Naive thymus-derived CD8-positive, alpha-beta T cell (primary cell): ENCODE measurements at places on chromosomes 6 and 20.

DNA sequence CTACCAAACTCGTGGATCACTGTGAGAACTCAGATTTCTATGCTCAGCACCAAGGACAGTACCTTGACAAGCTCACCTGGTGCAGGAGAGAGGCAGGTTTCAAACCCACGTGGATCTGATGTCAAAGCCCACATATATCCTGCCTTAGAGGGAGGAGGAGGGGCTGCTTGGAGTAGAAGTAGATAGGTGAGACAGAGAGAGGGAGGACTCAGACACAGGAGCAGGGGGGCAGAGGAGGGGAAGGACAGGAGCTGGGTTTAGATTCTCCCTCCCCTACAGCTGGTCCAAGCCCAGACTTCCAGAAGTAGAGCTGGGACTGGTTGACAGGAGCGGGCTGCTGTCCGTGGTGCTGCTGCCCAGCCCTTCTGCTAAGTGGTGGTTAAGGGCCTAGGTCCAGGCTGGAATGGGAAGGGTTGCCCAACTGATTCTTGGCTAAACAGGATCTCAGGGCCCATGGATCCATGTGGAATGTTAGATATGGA, 77.5 kb downstream of the CDH22 start:
- no peak for DNase-seq

DNA sequence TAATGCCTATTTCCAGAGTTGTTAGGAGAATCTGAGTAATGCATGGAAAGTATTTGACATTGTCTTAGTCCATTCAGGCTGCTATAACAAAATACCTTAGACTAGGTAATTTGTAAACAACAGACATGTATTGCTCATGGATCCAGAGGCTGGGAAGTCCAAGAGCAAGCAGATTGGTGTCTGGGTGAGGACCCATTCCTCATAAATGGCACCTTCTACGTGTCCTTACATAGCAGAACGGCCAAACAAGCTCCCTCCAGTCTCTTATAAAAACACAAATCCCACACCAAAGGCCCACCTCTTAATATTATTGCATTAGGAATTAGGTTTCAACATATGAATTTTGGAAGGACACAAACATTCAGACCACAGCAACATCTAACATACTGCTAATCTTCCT, 30.2 kb downstream of the MBOAT1 start:
- no peak for DNase-seq

DNA sequence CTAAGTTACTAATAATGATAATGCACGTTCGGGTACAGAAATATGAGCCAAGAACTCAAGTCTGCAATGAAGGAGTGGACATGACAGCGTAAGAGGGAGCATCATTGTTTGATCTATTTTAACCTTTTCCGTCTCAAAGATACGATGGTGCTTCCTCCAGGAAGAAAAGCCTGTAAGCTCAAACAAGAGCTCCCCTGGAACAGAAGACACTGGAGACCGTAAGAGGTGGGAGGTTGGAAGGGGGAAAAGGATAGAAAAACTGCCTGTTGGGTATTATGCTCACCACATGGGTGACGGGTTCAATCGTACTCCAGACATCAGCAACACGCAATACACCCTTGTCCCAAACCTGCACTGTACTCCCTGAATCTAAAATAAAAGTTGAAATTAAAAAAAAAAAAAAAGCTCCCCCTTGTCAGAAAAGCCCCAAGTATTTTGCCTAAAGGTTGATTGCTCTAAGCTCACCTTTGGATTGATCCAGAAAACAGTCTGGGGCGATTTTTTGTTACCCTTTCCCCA, 180.5 kb downstream of the TRIM27 start:
- DNase-seq: no peak

- no peak for DNase-seq
These were observed 6.0 kb downstream of the CD83 start for GRCh38 chr6:14123386-14124111.

- DNase-seq: no peak
These were observed 282.9 kb upstream of the RUNX2 start for GRCh38 chr6:45045253-45045601.

- no peak for DNase-seq
These were observed 648 bp upstream of the RBBP8NL start for GRCh38 chr20:62428002-62428372.

- DNase-seq: no peak
These were observed 59.9 kb upstream of the MAP7 start for GRCh38 chr6:136609873-136610706.

DNA sequence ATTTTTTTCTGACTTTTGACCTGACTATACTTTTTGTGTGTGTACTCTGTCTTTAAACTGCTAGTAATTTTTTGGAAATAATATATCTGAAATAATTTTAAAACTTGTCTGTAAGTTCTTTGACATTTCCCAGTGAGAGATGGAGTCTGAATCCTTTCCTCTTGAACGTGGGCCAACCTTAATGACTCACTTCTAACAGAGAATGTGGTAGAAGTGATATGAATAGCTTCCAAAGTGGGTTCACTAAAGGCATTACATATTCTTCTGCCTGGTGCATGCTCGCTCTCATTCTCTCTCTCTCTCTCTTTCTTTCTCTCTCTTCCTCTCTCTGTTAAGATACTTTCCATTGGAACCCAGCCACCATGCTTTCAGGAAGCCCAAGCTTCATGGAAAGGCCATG, 108.7 kb upstream of the FERMT1 start:
- DNase-seq: no peak

DNA sequence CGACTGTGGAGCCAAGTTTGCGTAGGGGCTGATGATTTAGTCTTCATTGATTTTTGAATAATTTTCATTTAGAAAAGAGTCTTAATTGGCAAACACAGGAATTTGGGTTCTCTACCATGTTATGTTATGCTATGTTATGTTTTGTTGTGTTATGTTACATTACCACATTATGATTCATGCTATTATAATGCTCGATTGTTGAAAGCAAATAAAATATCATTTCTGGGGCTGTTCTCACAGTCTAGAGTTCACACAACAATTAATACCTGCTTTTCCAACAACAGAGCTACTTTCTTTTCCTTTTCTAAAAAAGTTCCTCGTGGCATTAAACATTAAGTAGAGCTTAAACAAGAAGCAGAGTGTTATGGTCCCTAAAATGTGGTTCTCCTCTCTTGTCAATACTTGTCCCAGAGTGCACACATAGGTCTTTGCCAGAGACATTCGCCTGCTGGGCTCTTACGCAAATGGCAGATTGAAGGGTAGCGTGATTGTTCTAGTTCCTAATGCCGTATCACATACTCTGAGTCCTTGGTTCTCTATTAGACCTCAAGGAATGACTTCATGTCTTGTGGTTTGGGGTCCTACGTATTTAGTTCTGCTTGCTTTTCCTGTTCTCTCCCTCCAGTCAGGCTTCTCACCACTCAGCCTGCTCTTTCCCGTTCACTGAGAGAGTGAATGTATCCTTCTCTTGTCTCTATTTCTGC, 370.3 kb downstream of the CD109 start:
- DNase-seq: no peak

DNA sequence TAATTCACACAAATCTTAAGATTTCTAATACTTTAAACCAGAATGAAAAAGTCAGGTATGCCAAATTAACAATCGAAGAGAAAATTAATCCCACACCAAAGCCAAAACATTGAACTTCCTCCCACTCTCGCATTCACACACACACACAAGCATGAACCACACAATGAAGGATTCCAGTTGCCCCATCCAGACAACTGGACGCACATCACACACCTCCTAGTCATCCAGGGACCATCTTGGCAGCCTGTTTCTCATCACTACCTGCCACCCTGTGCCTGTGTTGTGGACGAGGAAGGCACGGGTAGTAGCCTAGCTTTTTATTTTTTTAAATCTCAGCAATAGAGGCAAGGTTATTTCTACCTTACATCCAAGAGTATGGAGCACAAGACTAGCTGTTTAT, 15.2 kb downstream of the B4GALT5 start:
- no peak for DNase-seq

- DNase-seq: no peak
These were observed 952.6 kb upstream of the MAP3K7 start for GRCh38 chr6:91539456-91539855.

- DNase-seq: no peak
These were observed 15.7 kb downstream of the PANK2 start for GRCh38 chr20:3904857-3905256.

GRCh38 chr6:111600154-111600553, 5.5 kb downstream of the TRAF3IP2 start:
- no peak for DNase-seq

DNA sequence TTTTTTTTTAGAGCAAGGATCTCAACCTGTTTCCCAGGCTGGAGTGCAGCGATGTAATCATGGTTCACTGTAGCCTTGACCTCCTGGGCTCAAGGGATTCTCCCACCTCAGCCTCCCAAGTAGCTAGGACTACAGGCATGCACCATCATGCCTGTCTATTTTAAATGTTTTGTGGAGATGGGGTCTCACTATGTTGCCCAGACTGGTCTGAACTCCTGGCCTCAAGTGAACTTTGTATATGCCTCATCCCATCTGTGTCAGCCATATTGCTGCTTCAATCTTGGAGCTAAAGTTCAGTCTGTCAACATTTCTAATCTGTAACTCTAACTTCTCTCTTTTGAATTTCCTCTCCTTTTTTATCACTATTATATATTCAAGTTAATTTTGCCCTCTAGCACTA, 54.3 kb downstream of the CD164 start:
- DNase-seq: no peak

- no peak for DNase-seq
These were observed 83.5 kb upstream of the TMEM181 start for GRCh38 chr6:158476389-158476788.

GRCh38 chr6:819122-819521, 126.2 kb upstream of the EXOC2 start:
- no peak for DNase-seq

DNA sequence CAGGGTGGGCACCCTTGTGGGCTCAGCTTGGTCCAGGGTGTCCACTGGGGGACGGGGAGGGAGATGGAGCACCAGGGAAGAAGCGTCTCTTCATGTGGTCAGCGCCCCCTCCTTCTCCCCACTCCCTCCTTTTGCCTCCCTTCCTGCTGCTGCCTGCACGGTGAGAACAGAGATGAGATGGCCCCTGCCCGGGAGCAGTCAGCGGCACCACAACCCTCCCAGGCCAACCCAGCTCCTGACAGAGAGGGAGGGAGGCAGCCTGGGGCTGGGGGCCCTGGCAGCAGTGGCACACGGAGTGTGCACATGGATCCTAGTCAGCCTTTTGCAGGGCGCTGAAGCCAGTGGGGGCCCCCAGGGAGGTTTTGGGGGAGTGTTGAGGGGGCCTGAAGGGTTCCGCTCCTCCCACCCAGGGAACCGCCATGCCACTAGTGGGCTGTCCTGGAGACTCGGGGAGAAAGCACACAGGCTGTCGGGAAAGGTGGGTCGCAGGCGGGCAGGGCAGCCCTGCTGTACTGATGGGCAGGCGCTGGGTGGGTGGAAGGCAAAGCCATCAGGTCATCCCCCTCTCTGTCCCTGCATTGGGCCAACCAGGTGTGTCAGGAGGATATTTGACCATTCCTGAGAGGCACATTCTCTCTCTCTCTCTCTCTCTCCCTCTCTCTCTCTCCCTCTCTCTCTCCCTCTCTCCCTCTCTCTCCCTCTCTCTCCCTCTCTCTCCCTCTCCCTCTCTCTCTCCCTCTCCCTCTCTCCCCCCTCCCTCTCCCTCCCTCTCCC, 94.3 kb upstream of the BHLHE23 start:
- DNase-seq: no peak

DNA sequence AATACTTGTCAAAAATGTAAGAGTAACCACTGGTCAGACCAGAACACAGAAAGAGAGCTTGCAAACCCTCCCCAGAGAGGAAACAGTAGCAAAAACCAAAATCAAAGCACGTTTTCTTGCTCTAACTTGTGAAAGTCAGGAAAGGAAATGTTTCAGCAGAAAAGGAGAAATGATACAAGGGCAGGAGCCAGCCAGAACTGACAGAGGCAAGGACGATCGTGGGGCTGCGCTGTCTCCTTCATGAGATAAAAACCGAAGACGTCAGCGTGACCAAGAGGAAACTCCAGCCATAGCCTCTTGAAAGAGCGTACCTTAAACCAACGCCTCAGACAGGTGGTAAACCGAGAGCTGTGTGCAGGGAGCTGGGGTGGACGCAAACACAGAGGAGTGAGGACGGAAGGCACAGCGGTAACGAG, 27.5 kb downstream of the LAMA5 start:
- DNase-seq: no peak

- peak; percentile 11 for DNase-seq
These were observed 45.8 kb downstream of the TM9SF4 start for GRCh38 chr20:32155017-32155981.

- no peak for DNase-seq
These were observed 18.7 kb downstream of the CCDC170 start for GRCh38 chr6:151512481-151512880.

DNA sequence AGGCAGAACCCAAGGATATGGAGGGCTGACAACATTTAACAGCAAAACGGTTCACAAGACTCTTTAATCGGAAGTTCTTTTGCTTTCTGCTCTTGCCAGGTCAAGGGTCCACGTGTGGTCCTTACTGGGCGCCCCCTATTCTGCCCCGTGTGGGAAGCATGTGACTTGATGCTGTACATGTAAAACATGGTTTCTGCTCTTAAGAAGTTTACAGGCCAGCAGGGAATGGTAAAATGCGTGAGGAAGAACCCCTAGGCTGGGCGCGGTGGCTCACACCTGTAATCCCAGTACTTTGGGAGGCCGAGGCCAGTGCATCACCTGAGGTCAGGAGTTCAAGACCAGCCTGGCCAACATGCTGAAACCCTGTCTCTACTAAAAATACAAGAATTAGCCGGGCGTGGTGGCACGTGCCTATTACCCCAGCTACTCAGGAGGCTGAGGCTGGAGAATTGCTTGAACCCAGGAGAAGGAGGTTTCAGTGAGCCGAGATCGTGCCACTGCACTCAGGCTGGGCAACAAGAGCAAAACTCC, 19.3 kb downstream of the ZNF217 start:
- DNase-seq: no peak

GRCh38 chr20:58554541-58554940, 39.3 kb upstream of the APCDD1L start:
- no peak for DNase-seq

- DNase-seq: no peak
These were observed 32.0 kb downstream of the KIF16B start for GRCh38 chr20:16541226-16541625.

DNA sequence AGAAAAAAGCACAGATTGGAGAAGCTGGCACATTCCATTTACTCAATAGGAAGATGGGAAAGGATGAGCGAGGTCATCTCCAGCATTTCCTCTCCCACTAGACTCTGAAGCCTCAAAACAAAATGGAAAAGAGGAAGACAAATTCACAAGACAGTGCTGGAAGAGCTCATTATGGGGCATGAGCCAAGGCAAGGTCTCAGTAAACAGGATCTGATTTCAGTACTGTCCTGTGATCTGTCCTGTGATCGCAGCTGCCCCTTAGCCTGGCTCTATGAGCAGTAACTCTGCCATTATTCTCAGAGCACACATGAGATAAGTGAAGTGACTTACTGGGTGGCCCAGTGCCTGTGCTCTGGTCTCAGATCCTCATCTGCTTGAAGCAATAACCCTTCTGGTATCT, 68.1 kb upstream of the SLC4A11 start:
- no peak for DNase-seq

GRCh38 chr6:40394381-40394780, 192.8 kb downstream of the LRFN2 start:
- DNase-seq: no peak
